COR-L47 (cell line): ENCODE measurements at places on chromosomes 1 and 21.
A peak's percentile ranks its signal among the peaks of the same experiment; 100 is the strongest.

DNA sequence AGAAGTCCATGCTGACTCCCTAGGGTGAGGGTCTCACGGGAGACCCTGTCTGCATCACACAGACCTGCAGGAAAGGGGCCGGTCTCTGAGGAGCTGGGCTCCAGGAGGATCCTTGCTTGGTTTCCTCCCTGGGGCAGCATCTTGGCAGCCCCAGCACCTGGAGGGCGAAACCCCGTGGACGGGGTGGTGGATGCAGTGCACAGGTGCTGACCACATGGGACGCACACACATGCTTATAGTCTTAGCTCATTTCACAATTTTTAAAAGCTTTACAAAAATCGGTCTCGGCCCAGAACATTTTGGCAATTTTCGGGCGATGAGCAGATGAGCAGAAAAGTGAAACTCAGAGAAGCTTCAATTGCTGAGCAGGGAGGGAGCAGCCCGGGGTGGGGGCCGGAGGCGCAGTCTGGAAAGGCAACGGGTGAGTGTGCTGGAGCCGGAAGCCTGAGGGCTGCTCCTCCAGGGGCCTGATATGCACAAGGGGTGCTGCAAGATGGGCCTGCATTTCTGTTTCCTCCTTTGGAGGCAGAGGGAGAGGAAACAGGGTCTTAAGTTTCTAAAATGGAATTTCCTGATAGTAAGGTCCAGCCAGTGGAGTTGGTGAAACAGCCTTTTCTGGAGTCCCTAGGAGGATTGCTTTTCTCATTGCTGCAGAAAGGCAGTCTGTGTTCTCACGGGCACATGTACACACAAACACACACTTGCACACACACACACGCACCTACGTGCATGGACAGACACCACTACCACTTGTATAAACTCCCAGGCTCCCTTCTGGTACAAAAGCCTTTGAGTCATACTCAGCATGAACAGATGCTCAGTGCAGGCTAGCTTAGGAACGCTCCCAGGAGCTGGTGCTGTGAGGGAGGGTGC is 60.6 kb downstream of the SCCPDH start:
- no peak for DNase-seq

DNA sequence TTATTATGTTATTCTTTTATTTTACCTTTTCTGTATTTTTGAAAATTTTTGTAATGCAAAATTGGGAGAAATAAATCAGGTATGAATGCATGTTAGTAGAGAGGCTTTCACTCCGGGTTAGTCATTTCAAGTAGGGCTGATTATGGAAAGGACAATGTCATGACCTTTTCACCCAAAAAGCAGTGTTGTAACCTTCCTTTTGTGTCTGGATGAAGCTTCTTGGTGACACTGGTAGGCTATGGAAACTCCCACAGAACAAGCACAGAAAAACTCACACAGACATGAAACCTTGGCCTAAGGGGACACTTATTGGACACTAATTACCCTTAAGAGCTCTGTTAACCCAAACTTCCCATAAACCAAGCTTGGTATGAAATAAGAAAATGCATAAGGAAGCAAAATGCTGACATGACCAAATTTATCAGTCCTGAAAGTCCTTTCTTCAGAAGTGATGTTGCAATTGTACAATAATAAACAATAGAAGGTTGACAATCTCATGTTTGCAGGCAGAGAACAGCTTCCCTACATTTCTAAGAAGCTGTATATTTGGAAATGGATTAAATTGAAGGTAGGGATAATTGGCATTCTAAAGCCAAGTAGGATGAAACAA is 70.0 kb upstream of the KCNJ15 start:
- no peak for DNase-seq

- no peak for DNase-seq
These were observed 22.0 kb upstream of the IFNAR1 start for GRCh38 chr21:33302796-33303195.

GRCh38 chr1:248884632-248885295 is 21.3 kb upstream of the PGBD2 start:
- DNase-seq = no peak

DNA sequence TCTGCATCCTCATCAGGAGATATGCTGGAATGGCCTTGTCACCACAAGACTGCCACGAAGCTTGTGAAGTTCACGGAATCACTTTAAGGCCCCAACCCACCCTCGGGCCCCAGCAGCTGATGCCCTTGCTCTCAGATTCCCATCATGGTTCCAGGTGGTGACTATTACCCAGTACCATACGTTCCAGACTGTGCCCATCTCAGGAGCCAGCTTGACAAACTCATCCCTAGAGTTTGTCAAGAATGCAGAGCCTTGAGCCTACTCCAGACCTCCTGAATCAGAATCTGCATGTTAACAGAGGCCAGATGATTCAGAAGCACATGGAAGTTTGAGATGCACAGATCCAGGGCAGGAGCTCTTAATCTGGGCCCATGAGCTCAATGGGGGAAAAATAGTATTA is 53.9 kb upstream of the RBM15 start:
- no peak for DNase-seq

GRCh38 chr1:244980605-244981004 is 116.3 kb upstream of the HNRNPU start:
- DNase-seq = no peak

GRCh38 chr1:14168326-14169063 is 430.0 kb upstream of the KAZN start:
- no peak for DNase-seq

- DNase-seq = no peak
These were observed 376 bp downstream of the GBP1 start for GRCh38 chr1:89064632-89065031.

DNA sequence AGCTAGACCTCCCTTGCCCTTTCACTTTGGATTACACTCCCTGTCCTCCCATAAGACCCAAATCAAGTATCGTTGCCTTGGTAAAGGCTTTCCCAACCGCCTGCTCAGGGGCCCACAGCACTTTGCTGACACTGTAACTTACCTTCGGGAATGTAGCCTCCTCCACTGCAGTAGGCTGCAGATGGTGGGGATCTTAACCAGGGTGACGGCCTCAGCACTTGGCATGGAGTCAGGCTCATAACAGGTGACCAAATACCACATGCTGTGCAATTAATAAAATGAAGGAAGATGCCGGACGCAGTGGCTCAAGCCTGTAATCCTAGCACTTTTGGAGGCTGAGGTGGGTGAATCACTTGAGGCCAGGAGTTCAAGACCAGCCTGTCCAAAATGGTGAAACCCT is 88.7 kb upstream of the IRF2BP2 start:
- DNase-seq = no peak

- no peak for DNase-seq
These were observed 5.0 kb upstream of the ENO1 start for GRCh38 chr1:8883491-8883890.

DNA sequence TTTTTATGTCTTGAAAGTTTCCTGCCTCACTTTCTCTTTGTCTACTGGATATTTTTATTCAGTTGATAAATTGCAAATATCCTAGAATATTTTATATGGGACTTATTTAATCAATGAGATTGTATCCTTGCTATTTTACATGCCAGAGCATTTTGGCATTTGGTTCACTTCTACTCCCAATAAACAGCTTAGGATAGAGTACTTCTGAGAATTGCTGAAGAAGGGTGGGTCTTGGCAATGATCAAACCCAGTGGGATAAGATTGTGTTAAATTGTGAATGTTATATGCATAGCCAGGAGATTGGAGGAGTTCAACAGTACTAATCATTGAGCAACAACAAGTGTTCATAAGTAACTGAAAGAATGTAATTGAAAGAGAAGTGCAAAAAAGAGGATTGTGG is 60.1 kb downstream of the SDCCAG8 start:
- no peak for DNase-seq

DNA sequence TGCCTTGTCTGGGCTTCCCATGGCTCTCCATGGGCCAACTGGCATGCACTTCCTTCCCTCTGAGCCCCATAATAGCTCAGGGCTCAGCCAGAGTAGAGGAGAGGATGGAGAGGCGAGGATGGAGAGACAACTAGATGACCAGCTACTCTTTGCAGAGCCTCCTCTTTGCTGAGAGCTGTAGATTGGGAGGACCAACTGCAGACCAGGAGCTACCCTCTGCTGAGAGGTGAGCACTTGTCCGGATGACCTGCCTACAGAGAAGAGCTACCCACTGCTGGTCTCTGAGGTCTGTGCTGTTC is 58.0 kb upstream of the ETV3 start:
- DNase-seq = no peak

- no peak for DNase-seq
These were observed 36.5 kb downstream of the GALNT2 start for GRCh38 chr1:230103306-230104173.

GRCh38 chr21:27787046-27787445 is 820.2 kb upstream of the ADAMTS5 start:
- no peak for DNase-seq

DNA sequence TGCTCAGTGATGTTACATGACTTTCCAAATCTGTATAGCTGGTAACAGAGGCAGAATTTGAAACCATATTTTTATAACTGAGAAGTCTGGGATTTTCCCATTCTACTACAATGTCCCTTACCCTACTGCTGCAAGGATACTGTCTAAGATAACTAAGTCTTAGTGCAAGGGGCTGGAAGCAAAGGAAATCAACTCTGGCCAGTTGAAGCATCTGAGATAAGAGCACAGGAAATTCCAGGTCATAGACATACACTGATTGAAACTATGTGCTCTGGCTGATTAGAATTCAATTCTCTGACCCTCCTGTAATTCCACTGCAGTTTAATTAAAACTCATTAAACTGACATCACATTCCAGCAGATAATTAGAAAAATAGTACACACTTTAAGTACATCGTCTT is 267.7 kb upstream of the C1orf87 start:
- DNase-seq = no peak

- DNase-seq = no peak
These were observed 156.2 kb downstream of the TPR start for GRCh38 chr1:186218654-186219352.

- DNase-seq = peak; percentile 55
These were observed 60.6 kb downstream of the MEGF6 start for GRCh38 chr1:3550511-3551289.

DNA sequence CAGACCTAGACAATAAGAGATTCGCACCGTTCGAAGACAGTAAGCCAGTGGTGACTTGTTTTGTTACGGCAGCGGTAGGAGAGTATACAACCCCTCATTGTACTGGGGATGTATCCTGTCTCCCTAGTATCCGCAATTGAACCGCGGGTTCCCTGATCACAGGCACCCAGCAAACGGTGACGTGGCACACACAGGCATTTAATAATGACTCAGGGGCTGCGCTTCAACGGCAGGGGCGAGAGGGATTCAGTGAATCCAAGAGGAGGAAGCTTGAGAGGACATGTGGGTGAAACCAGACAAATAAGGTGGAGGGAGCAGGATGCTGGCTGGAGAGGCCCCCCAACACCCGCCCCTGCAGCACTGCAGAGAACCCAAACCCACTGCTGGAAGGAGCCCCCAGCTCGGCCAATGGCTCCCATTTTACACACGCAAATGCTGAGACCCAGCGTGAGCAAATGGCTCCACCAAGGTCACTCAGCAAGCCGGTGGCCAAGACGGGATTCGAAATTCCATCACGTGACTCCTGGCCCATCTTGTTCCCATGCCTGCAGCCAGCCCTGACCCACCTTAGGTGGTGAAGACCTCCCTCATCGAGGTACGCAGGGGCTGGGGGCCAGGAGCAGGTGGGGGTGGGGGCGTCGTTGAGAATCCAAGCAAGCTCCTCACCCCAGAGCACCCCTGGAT is 149.9 kb downstream of the SYF2 start:
- no peak for DNase-seq

GRCh38 chr1:148435406-148435805 is 47.7 kb downstream of the PPIAL4G start:
- no peak for DNase-seq

DNA sequence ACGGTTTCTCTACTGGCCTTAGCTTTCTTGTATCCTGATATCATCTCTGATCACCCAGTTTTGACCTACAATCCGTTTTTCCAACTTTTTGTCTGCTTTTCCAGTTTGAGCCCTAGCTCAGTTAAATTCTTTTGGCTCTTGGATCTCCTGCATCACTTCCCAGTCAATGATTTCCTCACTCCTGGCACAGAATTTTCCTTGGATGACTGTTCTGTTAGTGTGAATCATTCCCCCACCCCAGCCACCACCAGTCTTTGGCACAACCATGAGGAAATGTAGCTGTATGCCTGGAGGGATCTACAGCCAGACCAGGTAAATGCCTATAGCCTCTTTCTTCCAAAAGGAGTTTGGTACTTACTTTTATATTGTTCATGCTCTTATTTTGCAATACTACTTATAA is 187.2 kb upstream of the PTGFR start:
- DNase-seq = no peak

DNA sequence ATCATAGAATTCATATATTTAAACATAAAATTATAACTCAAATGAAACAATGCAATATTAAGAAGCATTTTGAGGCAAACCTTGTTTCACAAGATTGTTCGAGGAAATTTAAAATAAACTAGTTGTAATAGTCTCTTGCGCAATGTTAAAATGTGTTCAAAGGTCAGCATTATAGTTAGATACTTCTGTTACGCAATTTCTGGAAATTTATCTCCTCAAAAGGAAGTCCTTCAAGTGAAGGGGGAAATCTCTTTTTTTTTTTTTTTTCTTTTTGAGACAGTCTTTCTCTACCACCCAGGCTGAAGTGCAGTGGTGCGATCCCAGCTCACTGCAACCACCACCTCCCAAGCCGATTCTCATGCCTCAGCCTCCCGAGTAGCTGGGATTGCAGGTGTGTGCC is 52.1 kb downstream of the FMO4 start:
- no peak for DNase-seq

DNA sequence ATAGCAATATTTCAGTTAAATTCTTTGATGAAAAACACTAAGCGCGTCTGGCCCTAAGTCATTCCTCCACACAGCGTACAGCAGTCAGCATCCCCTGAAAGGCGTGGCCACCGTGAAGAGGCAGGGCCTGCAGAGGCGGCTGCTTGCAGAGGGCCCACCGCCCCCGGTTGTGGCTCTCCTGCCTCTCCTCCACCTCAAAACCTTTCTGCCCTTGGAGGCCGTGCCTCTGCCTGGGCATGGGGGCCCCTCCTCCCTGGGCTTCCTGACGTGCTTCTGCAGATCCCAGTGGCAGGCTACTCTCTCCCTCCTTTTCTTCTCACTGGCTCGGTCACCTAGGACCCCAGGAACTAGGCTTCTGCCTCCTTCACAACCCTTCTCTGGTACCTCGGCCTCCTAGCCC is 16.2 kb downstream of the CLSTN1 start:
- DNase-seq = no peak

DNA sequence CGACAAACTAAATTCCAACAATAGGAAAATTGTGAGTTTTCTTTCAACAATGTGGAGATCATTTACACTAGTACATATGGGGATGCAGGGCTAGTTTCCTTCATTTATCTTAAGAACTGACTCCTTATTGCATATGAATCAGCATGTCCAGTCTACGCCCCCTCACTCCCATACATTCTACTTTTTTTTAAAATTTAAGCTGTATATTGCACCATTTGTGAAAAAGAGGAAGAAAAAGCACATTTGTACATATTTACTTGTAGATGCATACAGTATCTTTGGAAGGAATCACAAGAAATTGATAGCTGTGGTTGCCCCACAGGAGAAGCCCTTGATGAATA is 15.9 kb downstream of the VPS26C start:
- DNase-seq = no peak

- DNase-seq = peak; percentile 73
These were observed 27.1 kb downstream of the CFAP57 start for GRCh38 chr1:43199093-43199726.

GRCh38 chr1:78322928-78323680 is 167.7 kb upstream of the PTGFR start:
- DNase-seq = no peak

- DNase-seq = no peak
These were observed 162.4 kb downstream of the ZSCAN20 start for GRCh38 chr1:33634806-33635205.

GRCh38 chr1:197807739-197808453 is 32.6 kb upstream of the DENND1B start:
- DNase-seq = no peak
